ENCODE measurements at places on chromosomes 12 and 14. TPM values are rescaled to one million over a fixed set of nuclear protein-coding genes. Genes with fewer than 3 reads are reported as not detected.

SOAT2 gene
- 2.4 TPM for polyA plus RNA-seq

CLEC2A gene
- not detected for polyA plus RNA-seq

OTX2 gene
- not detected for polyA plus RNA-seq

PTPN11 gene
- polyA plus RNA-seq: 74.8 TPM

ACSM4 gene
- polyA plus RNA-seq: not detected

COX8C gene
- polyA plus RNA-seq: 0.73 TPM

METTL3 gene
- 116 TPM for polyA plus RNA-seq

DNA sequence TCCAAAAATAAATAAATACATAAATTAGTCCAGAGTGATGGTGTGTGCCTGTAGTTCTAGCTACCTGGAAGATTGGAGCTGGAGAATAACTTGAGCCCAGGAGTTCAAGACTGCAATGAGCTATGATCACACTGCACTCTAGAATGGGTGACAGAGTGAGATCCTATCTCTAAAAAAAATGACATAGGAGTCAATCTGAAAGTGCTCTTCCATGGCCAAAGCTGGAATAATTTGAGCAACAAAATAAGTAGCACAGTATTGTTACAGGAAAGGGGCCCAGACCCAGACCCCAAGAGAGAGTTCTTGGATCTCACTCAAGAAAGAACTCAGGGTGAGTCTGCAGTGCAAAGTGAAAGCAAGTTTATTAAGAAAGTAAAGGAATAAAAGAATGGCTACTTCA, 24.9 kb upstream of the SLC7A8 start:
- DNase-seq: no peak

DNA sequence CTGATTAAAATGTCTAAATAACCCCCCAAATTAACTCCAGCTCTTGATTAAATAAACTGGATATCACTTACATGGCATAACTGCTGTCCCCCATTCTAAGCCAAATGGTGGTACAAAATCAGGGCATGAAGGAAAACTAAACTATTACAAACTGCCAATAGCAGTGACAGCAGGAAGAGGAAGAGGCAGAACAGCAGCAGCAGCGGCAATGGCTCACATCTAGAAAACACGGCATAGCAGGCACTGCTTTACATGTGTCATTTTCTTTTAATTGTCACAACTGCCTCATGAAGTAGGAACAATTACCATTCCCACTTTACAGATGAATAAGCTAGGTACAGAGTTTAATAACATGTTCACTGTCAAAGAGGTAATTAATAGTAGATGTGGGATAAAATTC, 92.0 kb downstream of the EPS8 start:
- DNase-seq: no peak

GRCh38 chr12:122088179-122088810, 9.7 kb downstream of the MLXIP start:
- DNase-seq: no peak

- no peak for DNase-seq
Measured at GRCh38 chr14:38053666-38054065, 154.0 kb upstream of the SSTR1 start.

DNA sequence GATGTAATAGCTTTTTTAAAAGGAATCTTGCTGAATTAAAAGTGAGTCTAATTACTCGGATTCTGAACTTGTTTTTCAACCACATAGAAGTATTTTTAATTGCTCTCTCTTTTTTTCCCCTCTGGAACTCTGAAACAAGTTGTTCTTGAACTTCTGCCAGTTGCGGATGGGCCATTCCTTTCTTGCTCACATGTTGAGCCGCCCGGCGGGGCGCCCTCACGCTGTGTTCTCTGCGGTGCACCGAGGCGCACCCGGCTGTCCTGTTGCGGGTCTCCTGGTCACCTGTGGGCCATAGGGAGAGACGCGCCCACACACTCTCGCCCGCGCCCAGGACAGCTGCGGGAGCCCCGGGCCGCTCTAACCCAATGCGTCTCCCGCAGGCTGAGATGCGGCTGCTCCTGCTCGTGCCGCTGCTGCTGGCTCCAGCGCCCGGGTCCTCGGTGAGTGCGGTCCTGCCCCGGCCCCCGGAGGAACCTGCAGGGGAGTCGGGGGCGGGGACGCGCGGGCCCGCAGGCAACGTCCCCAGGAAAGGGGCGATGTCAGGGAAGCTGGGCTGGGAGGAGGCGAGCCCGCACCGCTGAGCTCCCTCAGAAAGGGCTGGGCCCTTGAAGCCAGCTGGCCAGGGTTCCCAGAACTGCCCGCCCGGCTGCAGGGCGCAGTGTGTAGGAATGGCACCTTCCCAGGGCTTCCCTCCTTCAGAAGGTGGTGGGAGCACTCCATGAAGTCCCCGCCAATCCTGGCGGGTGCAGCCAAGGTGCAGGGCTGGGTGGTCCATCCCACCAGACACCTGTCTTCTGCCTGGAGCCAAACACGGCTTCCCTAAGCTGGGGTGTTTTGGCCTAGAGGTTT, 2.3 kb downstream of the PAPLN start:
- no peak for DNase-seq

DNA sequence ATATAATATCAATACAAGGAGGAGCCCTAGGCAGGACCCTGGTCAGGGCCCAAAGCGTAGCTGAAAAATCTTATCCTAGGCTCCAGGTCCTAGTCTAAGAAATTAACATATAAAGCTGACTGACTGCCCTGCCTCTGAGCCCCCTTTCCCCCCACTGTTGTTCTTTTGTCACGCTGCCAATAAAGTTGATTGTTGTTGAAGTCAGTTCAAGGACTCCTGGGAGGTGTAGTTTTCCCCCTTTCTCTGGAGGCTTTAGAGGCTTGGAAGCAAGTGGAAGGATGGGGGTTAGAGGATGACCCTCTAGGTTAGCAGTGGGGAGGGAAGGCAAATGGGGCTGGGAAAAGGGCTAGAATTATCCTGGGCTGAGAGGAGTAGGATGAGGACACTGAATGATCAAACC, 3.2 kb downstream of the PPP1R1A start:
- no peak for DNase-seq

- DNase-seq: no peak
Measured at GRCh38 chr12:57496822-57497221, 9.0 kb downstream of the MARS1 start.

DNA sequence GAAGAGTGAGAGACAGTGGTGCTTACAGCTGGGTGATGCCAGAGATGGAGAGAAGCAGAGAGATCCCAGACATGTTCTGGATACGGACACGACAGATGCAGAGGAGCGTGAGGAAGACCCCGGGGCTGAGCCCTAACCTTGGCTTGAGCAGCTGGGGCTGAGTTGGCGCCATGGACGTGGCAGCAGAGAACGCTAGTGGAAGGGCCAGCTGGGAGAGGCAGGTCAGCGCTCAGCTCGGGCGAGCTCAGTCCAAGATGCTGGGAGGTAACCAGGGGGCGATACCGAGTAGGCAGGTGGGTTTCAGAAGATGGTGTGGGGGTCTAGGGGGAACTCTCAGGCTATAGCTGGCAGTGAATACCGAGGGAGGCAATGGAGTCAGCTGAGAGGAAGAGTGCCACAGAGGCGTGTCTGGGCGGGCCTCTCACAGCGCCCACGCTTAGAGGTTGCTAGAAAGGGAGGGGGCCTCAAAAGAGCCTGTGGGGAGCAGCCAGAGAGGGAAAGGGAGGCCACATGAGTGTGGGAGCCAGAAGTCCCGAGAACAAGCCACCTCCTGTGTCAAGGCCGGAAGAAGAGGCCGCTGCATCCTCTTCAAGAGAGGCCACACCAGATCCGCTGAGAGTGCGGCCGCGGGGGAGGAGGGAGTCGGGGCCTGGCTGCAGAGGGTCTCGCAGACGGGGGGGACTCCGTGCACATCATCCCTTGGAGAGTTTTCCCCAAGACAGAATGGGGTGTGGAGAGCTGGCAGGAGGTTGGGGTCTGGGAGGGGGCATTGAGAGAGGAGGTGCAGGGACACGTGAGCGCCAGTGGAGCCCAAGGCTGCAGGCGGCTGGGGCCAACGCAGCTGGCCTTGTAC, 57.0 kb upstream of the DIO3 start:
- no peak for DNase-seq

GRCh38 chr12:112230136-112230535, 104.8 kb downstream of the TRAFD1 start:
- no peak for DNase-seq

GRCh38 chr12:92138144-92138543, 7.5 kb downstream of the BTG1 start:
- DNase-seq: no peak

- DNase-seq: no peak
Measured at GRCh38 chr12:67099858-67100257, 169.3 kb upstream of the CAND1 start.

- DNase-seq: no peak
Measured at GRCh38 chr12:15700595-15700994, 88.6 kb downstream of the EPS8 start.

DNA sequence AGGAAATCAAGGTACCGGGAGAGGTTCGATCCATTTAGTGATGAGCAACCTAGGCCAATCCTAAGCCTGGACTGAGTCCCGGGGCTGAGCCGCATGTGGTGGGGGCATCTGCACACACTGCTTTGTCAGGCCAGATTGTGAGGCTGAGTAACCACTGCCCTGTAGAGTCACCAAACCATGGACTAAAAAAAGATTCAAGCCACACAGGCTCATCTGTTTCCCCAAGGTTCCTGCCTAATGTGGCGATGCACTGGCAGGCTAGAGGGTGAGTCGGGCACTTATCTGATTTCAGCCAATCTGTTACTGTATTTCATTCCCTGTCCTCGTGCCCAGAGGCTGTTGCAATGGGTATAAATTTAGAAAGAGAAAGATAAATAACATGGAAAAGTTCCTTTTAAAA, 140.8 kb downstream of the TTC7B start:
- DNase-seq: no peak

DNA sequence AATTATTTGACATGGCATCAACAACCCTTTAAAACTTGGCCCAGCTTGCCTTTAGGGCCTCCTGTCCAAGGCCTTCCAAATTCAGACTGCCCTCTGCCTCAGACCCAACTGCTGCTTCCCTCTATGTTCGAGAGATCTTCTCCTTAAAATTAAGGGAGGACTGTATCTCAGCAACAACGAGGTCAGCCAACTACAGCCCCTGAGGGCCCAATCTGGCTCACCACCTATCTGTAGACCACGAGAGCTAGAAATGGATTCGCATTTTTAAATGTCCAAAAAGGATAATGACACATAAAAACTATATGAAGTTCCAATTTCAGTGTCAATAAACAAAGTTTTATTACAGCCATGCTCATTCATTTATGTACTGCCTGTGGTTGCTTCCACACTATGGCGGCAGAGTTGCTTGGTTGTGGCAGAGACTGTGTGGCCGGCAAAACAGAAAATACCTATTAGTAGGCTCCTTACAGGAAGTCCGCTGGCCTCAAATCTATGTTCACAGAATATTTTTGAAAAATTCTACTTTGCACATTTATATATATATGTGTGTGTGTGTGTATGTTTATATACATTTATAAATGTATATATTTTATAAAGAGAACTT, 1026.9 kb downstream of the BCL11B start:
- no peak for DNase-seq

DNA sequence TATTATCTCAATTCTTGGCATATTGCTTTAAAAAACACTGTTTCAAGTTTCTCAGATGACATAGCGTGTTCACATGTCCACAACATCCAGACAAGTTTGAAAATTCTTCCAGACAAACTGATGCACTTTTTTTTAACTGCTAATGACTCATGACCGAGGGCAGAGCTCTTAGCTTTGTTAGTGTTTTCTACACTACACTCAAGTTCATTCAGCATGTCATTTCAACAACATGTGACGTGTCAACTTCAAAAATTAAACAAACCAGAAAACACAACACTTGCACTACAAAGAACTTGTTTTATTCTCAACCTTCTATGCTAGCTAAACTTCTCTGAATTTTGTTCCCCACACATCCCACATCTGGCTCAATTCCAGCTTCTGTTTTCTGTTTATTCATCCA, 1186.3 kb upstream of the FLRT2 start:
- peak; percentile 21 for DNase-seq

GRCh38 chr14:58238252-58239243, 6.1 kb upstream of the PSMA3 start:
- peak; percentile 48 for DNase-seq

Data from renal pelvis (tissue), 12 donors.